ENCODE measurements at places on chromosomes 4 and X.

GRCh38 chr4:41385481-41385880 lies 128.8 kb downstream of the UCHL1 start:
- no peak for DNase-seq

- no peak for DNase-seq
Observed at GRCh38 chr4:12207396-12207795, 778.7 kb upstream of the HS3ST1 start.

GRCh38 chr4:102817613-102818268 lies 9.6 kb downstream of the UBE2D3 start:
- no peak for DNase-seq

DNA sequence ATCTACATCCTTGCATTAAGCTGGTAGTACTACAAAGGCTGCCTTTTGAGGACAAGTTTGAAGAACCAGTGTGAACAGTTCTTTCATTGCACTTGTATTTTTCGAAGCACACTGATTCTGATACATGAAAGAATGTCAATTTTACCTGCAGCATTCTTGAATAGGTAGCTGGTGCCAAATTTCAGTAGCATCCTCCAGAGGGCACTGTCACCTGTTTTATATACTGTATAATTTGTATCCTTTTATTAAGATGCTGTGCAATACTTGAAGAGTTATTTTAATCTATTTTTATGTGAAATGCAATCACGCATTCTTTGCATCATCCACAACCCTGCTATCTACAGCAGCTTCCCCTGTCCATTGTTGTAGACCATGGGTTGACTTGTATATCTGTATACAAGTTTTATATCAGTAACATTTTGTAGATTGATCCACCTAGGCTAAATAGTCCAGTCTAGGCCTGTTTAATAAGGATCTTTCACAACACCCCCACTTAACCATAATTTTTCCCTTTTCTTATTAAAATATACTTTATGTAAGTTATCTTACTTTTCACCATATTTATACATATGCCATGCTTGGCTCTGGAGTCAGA lies 325.7 kb downstream of the PCDH7 start:
- DNase-seq, result no peak
